ENCODE measurements at places on chromosomes 1 and 21.
A peak's percentile ranks its signal among the peaks of the same experiment; 100 is the strongest.

DNA sequence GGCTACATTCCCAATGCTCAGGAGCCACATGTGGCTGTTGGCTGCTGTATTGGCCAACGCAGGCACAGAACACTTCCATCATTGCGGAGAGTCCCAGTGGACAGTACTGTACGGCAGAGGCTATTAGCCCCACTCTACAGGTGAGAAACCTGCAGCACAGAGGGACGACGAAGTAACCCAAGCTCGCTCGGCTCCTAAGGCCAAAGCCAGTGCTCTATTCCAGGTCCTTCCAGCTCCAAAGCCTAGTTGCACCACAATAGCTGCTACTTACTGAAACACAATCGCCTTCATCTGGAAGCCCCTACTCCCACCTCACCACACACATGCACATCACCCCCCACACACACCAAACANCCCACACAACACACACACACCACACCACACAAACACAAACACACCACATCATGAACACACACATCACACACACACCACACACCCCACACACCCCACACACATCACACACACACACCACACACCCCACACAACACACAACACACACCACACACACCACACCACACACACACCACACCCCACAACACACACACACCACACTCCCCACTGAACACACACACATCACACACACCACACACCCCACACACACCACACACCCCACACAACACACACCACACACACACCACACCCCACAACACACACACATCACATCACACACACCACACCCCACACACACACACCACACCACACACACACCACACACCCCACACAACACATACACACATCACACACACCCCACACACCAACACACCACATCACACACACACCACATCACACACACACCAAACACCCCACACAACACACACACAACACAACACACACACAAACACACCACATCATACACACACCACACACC, 3.2 kb downstream of the LYPD8 start:
- peak; percentile 44 for DNase-seq

DNA sequence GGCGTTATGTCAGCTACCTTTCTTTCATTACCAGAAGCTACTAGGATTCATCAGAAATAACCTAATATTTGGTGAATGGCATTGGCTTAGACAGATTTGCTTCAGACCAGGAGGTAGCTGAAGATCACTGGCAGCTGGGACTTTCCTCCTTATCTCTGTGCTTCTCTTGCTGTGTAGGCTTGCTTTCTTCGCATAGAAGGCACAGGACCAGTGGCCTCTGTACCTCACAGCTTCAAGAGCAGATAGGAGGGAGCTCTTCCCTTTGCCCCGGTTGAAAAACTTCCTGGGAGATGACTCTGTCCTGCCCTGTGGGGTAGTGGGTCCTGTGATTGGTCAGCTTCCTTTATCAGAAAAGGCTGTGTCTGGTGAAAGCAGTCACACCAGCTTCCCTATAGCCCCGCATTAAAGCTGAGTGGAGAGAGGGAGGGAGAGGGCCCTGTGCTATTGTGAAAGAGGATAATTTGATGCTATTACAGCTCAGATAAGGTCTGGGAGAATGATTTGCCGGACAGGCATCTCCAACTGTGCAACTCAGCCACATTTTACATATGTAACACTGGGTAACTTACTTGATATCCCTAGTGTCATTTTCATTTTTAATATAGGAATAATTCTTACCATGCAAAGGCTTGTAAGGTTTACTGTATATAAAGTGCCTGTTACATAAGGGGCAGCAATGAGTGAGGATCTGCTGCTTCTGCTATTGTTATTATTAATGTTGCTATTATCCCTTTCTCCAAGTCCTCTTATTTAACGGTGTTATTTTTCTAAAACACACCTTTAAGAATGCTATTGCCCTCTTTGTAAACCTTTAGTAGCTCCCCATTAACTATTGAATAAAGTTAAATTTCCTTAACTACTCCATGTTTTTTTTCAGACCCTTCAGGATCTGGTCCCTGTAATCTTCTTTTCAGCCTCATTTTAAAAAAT, 31.6 kb downstream of the OSBPL9 start:
- no peak for DNase-seq

DNA sequence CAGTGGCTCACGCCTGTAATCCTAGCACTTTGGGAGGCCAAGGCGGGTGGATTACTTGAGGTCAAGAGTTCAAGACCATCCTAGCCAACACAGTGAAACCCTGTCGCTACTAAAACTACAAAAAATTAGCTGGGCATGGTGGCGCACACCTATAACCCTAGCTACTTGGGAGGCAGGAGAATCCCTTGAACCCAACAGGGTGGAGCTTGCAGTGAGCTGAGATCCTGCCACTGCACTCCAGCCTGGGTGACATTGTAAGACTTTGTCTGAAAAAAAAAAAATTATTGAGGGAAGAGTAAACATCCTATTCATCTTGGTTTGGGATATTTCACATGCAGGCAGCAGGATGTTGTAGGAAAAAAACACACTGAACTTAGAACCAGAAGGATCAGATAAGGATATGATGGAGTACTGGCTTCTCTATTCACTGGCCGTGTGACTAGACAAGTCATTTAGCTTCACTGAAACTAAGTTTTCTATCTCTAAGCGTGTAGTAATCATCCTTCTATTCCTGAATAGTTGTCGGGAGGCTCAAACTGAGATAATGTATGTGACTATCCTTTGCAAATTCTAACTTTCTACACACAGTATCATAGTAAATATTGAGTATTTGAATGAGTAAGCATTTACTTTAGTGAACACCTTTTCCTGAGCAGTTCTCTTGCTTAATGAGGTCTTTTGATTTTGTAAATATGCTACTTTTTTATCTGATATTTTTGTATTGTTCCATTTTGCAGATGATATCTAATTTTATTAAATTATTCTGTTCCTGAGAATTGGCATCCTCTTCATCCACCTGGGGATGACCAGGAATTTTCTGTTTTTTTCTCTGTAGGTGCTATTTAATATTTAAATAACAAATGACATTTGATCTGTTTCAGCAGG, 18.2 kb downstream of the CAP1 start:
- DNase-seq, result peak; percentile 23

DNA sequence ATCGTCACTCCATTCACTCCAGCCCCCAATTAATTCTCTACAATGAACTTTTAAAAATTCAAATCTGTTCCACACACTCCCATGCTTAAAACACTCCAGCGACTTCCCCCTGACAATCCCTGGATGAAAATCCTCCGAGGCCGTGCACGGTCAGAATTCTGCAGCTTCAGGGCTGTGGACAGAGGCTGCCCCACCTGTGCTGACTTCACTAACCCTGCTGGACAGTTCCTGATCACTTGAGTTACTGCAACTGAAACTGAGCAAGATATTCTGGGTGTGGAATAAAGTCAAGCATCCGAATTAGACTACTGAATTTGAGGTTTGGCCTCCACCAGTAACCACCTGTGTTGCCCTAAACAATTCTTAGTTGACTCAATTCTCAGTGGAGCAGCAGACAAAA, 1.0 kb upstream of the JAK1 start:
- no peak for DNase-seq

GRCh38 chr21:36155603-36156338, 853 bp upstream of the DOP1B start:
- DNase-seq, result no peak

DNA sequence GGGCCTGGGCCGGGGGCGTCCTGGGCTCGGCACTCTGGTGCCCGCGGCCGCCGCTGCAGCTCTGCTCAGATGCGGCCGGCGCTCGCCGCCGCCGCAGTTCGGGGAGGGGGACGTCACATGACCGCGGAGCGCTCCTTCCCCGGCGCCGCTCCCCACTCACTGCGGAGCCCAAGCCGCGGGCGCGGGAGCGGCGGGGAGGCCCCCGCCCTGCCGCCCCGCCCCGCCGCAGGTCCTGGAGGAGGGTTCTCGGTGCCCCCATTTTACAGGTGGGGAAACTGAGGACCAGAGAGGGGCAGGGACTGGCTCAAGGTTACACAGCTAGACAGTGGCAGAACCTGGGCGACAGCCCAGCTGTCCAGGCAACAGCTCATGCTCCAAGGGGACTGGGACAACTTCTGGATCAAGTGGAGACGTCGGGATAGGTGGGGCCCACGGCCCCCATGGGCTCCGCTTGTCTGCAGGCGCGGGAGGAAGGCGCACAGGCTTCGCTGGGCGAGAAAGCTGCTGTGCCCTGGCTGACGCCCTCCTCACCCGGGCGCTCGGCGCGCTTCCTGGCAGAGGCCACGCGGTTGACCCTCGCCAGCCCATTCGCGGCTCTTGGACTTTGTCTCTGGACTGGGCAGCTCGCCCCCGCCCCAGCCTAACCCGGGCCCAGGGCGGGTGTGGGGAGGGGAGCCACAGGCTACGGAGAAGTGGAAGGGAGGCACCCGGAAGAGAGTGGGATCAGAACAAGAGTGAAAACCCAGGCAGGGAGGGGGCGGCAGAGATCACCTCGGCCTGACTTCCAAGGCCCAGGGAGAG, at the start of gene RAP1GAP:
Gene RAP1GAP, minus strand, starts transcription at position 100 of the 801 bp plus-strand sequence. CDS start 49,325 bp downstream, outside the sequence.
- no peak for DNase-seq

- no peak for DNase-seq
Measured at GRCh38 chr21:41653954-41654491, 112.8 kb downstream of the RIPK4 start.

DNA sequence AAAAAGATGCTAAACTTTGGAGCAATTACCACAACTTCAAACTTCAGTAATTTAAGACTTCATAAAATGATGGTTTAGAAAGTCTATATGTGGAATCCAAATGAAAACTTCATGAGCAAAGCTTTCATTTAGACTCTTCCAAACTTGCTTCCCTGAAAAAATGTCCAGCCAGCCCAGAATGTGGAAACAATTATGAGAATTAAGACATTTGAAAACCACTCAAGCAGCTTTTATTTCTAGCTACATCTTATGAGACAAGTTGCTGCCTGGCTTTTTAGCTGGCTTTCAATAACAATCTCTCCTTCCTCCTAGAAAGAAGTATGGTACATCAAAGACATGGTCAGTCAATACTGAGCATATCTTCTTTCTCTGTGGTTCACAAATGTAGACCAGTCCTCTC, 21.8 kb downstream of the LPAR3 start:
- no peak for DNase-seq

DNA sequence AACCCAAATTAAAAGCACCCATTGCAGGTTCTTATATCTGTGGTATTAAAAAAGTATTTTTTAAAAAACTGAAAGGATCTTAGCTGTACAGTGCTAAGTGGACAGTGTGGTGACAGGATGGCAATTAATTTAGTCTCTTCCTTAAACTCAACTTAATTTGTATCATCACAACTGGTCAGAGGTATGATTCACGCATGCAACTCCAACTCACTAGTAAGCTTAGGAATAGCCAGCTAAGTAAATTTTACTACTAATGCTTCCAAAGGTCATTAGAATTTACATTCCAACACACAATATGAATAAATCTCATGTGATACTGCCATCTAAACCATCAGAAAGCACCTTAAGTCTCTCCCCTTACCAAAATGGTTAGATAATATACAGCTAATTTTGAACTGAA, 35.4 kb downstream of the ENAH start:
- DNase-seq, result no peak
